ENCODE measurements at places on chromosomes 16 and 17. TPM values are rescaled to one million over a fixed set of nuclear protein-coding genes. Genes with fewer than 3 reads are reported as not detected.

GRCh38 chr16:48904333-48904732 is 294.4 kb upstream of the N4BP1 start:
- no peak for DNase-seq

DNA sequence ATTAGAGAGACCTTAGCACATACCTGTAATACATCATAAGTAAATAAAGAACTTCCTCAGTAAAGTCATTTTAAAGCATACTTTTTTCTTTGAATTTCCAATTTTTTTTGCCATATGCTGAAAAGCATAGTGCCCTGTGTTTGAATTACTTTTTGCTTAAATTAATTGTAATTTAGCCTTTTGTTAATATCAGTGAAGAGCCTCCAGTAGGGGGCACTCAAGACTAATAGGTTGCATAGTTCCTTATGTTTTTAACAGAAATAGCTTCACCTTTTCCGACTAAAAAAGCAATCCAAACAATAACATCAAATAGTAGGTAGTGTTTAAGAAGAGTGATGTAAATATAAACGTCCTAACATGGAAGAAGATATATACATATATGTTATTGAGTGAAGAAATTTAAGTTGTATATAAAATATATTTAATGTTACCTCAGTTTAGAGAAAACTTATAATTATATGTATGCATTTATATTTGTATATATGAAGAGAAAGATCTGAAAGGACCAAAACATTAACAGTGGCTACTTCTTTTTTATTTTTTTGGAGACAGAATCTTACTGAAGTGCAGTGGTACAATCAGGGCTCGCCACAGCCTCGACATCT is 18.6 kb downstream of the RAD51C start:
- DNase-seq, result peak; percentile 38

DNA sequence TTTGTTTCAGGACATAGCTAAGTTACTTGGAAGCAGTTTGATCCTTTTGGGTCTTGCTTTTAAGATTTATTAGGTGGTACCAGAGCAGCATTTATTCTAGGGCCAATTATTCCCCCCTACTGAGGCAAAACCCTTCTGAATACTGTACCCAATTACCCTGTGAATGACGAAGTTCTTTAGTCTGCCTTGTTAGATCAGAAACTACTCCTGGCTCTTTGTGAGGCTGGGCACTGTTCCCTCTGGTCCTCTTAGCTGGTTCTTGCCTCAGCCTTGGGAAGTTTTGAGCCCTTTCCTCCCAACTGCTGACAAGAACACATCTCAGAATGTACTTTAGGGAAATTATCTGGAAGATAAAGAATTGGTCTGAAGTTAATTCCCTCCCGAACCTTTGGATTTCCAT is 115.6 kb downstream of the CDK5R1 start:
- no peak for DNase-seq

DNA sequence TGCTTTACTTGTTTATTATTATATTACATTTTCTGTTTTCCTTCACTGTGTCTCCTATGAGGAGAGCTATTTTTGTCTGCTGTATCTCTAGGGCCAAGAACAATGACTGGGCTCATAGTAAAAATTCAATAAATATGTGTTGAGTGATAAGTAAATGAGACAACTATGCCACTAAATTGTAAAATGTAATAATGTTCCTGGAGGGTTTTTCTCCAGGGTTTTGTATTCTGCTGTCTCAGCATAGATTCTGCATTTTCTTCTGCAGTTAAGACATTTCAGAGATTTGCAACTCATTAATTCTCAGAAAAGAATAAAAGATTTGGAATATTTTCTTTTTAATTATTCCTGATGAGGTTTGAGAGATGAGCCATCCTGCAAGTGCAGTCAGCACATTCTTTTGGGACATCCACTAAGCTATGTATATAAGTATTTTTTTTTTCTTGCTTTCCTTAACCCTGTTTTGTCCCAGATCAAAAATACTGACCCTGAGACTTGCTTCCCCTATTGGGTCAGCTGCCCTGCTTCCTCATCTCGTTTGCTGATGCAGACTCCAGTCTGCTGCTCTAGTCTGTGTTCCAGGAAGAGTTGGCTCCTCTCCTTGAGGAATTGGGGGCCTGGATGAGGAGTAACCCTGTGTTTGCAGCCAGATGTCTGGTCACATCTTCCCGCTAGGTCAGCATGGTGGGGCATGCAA is 122.9 kb downstream of the ABCA8 start:
- DNase-seq, result no peak

- DNase-seq, result no peak
Measured at GRCh38 chr17:30347488-30347887, 13.6 kb upstream of the TMIGD1 start.

- no peak for DNase-seq
Measured at GRCh38 chr17:28738680-28739384, 5.0 kb upstream of the TRAF4 start.

DNA sequence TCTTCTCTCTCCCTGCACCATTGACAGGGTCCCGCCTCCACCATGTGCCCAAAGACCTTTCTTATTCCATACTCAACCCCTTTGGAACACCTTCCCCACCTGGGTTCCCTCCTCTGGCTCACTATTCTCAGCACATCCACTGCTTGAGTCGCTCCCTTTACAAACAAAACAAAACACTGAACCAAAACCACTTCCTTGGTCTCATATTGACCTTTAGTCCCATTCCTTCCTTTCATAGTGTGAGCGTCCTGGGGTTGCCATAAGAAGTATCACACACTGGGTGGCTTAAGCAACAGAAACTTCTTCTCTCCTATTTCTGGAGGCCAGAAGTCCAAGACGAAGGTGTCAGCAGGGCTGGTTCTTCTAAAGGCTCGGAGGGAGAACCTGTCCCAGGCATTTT is 6.1 kb upstream of the TNRC6C start:
- DNase-seq, result no peak

DNA sequence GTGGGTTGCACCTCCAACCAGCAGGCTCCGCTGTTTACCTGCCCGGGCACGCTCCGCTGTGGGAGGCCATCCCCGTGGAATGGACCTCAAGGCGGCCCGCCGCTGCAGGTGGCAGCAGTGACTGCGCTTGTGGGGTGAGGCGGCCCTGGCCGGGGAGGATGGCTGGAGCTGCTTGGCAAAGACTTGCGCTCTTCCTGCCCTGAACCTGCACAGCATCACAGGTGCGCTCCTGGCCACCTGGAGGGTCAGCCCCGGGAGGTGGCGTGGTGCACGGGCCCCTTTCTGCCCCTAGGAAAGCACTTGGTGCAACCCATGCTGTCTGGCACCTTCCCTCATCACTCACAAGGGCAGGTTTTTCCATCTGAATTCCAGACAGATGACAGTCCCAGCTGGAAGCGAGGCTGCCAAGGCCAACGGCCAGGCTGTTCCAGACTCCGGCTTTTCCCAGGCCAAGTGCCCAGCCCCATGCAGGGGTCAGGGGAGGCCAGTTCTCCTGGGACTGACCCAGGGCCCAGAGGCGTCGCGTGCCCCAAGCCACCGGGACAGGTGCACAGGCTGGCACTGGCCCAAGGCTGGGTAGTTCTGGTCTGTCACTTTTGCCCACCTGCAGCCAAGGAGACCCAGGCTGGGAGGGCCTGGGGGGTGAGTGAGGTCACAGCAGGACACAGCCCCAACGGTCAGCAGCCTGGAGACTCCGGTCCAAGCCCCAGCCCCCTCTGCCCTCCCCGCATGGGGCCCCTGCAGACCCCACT is 13.3 kb downstream of the UTS2R start:
- DNase-seq, result no peak

DNA sequence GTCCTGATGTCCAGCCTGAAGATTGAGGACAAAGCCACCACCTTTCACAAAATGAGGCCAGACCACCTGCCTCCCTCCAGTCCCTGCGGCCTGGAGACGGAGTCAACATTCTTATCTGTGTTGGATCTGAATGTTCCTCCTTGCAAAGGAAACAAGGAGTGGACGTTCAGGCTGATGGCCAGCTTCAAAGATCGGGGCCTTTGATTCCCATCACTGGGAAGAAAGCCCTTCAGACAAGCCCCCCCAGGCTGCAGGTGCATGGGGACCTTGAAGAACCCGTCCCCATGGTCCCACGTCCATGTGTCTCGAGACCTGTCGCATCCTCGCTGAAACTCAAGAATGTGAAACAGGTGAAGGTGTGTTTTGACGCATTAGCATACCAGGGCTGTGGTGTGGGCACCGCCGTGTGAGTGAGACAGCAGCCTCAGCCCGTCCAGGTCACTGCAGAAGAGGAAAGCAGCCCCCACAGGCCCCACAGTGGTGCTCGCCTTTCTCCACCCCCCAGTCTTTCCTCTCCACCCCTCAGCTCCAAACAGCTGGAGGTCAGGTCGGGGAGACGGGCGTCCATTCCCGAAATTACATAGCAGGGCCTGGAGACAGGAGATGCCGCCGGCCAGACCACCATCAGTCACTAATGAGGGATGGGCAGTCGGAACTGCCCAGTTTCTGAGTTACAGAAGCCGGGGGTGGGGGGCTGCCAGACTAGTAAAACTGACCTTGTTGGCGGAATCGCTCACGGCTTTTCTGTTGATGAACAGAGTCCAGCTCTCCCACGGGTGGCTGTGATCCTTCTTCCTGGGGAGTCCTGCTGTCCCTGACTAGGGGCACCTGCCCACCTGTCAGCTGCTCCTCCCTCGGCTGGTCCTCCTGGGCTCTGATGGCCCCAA is 877 bp upstream of the CSNK1D start:
- no peak for DNase-seq

- DNase-seq, result peak; percentile 100
Measured at GRCh38 chr17:47279062-47279801, 25.6 kb downstream of the ITGB3 start.

GRCh38 chr17:37701496-37701898 is 43.4 kb downstream of the HNF1B start:
- DNase-seq, result no peak

DNA sequence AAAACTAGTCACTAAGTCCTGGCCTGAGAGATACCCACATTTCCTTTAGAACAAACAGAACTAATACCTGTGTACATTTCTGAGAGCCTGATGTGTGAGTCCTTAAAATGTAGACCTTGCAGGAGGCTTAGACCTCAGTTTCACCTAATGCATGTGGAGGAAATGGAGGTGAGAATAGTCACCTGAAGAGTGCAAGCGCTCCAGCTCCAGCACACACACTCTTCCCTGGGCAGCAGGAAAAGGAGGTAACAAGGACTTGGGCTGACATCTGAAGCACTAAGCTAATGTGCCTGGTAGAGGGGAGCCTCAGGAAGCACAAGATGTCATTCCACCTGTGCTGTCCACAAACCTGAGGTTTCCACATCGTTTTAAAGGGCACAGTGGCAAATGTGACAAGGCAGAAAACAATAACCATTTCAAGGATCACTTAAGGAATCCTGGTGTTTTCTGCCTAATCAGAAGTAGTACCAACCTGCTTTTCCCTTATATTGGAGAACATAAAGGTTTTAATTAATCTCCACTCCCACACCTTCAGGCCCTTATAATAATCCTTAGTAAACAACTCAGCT is 17.2 kb upstream of the RSL1D1 start:
- no peak for DNase-seq

Gene NKD1
- total RNA-seq, result 0.21 TPM

Gene SMIM36
- not detected for total RNA-seq

Gene EFNB3
- total RNA-seq, result 6.2 TPM

Gene SYNGR3
- 3.4 TPM for total RNA-seq

Gene FA2H
- total RNA-seq, result not detected

Data from H4 (cell line).